ENCODE measurements at places on chromosomes 6 and 20.
A peak's percentile ranks its signal among the peaks of the same experiment; 100 is the strongest.

DNA sequence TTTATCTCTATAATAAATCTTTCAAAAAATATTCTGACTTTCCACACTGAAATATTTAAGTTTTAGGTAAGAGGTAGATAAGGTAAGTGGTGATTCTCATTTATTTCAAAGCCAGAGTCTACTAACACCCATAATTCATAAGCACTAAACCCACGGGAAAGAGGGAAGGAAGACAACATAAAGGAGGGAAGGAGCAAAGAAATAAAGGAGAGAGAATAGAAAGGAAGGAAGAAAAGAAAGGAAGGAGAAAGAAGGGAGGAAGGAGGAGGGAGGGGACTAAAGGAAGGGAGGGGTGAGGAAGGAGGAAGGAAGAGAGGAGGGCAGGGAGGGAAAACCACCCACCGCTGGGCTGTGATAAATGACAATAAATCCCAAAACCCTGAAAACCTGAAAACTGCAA lies 25.2 kb downstream of the MAP3K5 start:
- no peak for DNase-seq

DNA sequence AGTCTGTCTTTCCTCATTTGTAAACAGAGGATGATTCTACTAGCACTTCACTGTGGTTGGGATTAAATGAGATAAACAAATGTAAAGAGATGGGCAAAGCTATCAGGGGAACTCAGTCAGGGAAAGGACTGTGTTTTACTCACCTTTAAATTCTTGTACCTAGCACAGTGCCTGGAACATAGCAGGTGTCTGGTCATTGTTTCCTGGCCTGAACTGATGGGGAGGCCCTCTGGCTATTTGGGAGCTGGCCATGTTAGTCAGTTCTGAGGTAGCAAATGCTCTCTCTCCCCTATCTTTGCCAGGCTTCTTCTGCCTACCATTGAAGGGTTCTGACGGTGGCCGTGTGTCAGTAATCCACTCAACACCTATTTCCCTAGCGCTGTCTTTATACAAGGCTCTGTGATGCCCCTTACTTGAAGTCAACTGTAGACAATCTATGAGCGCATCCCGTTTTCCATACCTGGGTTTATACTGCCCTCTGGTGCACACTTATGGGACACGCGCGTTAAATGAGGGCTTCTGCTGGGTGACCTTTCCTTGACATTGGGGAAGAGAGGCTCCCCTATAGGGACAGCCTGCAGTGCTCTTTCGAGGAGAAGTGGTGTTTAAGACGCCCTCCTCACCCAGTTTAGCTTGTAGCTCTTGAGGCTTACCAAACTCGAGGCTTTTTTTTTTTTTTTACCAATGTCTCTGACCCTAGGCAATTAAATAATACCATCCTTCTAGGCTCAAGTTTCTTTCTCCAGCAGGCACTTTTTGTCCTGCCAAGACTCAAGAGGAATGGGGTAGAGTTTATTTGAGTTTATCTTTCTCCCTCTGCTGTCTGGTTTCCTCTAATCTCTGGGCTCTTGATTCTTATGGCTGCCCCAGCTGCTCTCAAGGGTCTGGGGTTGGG lies 4.0 kb upstream of the SPATS1 start:
- peak; percentile 79 for DNase-seq

- DNase-seq, result no peak
Observed at GRCh38 chr20:35514371-35514932, 15.0 kb downstream of the C20orf173 start.

- no peak for DNase-seq
Observed at GRCh38 chr20:62274332-62274950, 28.4 kb upstream of the ADRM1 start.

- DNase-seq, result no peak
Observed at GRCh38 chr6:111269401-111269970, 182.2 kb downstream of the SLC16A10 start.

- DNase-seq, result no peak
Observed at GRCh38 chr6:136210398-136211165, 39.5 kb downstream of the MTFR2 start.

DNA sequence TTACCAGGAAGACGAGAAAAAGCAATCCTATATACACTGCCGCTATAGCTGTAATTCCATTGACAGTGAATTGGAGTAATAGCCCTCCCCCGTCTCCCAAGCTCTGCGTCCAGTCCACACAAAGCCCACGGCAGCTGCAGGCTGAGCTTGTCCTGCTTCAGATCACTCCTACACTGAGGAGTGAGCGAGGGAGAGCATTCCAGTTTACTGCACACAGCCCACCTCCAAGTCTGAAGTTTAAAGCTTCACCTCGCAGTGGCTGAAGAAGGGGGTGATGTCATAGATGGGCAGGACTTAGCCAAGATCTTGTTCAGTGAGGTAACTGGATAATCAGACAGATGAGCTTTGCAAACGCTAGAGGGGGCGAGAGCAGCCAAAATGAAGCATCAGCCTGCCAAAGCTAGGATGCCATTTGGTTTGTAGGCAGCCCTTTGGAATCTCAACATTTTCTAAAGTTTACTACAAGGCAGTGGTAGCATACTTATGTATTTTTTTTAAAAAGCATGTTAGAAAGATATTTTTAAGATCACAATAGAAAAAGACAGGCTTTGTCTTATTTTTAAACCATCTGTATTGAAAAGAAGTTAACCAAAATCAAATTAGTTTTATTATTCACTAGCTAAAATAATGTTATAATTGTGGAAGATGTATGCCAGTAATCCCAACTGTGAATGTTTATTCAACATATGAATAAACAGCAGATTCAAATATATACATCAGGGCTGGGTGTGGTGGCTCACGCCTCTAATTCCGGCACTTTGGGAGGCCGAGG lies at the start of gene FLRT3:
Gene FLRT3 (minus strand): TSS at position 213 of the 772 bp plus-strand sequence. CDS start 10,106 bp downstream, outside the sequence.
- no peak for DNase-seq

GRCh38 chr20:46350986-46351267 lies 42.6 kb upstream of the CDH22 start:
- DNase-seq, result no peak

GRCh38 chr6:117326396-117326795 lies 61.0 kb downstream of the VGLL2 start:
- DNase-seq, result no peak

- DNase-seq, result no peak
Observed at GRCh38 chr6:156774863-156775405, 2.2 kb upstream of the ARID1B start.

Data from activated CD8-positive, alpha-beta memory T cell treated with anti-CD3 and anti-CD28 coated beads, Interleukin-2, amount 10 ng/mL, durations not matched to agents 7 days and 5 days (primary cell).